Lung microvascular endothelial cell (primary cell): ENCODE measurements at places on chromosomes 7 and 10. TPM values are rescaled to one million over a fixed set of nuclear protein-coding genes. Genes with fewer than 3 reads are reported as not detected.

C10orf105 gene
- total RNA-seq, result not detected in 2 replicates

ECD gene
- 15.7 and 19.4 TPM in 2 replicates for total RNA-seq

LEP gene
- total RNA-seq, result not detected in 2 replicates

SKIDA1 gene
- 1.1 and 1.4 TPM in 2 replicates for total RNA-seq

TMEM236 gene
- 0.65 and 0.79 TPM in 2 replicates for total RNA-seq

NRCAM gene
- total RNA-seq, result 1.2 and 8.7 TPM in 2 replicates

UCMA gene
- total RNA-seq, result not detected in 2 replicates

ADAP1 gene
- 1.7 and 3.2 TPM in 2 replicates for total RNA-seq

MTG1 gene
- total RNA-seq, result 25.9 and 29.4 TPM in 2 replicates

NFE2L3 gene
- 10.3 and 19.4 TPM in 2 replicates for total RNA-seq

SMO gene
- total RNA-seq, result 3.1 and 3.4 TPM in 2 replicates

FAM241B gene
- 0.20 and 0.22 TPM in 2 replicates for total RNA-seq

ABCB4 gene
- not detected in 2 replicates for total RNA-seq

TMEM176B gene
- total RNA-seq, result not detected in 2 replicates

DNAJC12 gene
- 4.1 and 6.3 TPM in 2 replicates for total RNA-seq

INSYN2A gene
- not detected in 2 replicates for total RNA-seq

MACC1 gene
- under 0.01 TPM in 2 replicates for total RNA-seq

NPC1L1 gene
- not detected in 2 replicates for total RNA-seq

MYL10 gene
- total RNA-seq, result not detected in 2 replicates

ABCB1 gene
- total RNA-seq, result 0.20 and 1.3 TPM in 2 replicates

MBL2 gene
- not detected in 2 replicates for total RNA-seq

NPVF gene
- total RNA-seq, result not detected in 2 replicates
